Omental fat pad (tissue), 4 donors: ENCODE measurements at places on chromosomes 5 and 9. TPM values are rescaled to one million over a fixed set of nuclear protein-coding genes. Genes with fewer than 3 reads are reported as not detected.

- no peak for DNase-seq
Observed at GRCh38 chr5:74624931-74625505, 15.5 kb downstream of the ENC1 start.

DNA sequence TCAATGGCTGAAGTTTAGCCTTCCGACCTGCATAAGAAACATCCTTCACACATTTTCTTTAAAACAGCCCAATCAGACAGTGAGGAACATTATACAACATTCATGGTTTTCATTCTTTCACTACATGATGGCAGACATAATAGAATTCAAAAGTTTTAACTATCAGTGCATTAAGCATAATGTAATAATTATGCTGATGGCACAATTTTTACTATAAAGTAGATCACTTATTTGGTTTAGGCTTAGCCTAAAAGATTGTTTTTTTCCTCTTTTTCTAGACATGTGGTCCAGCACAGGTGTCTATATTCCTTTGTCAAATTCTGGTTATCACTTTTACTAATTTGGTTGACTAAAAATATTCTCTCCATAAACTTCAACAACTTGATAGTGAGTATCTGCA, 46.5 kb downstream of the EFNA5 start:
- no peak for DNase-seq

- no peak for DNase-seq
Observed at GRCh38 chr9:99868845-99869244, 37.6 kb upstream of the STX17 start.

- no peak for DNase-seq
Observed at GRCh38 chr5:10310066-10310779, 2.5 kb upstream of the CMBL start.

GRCh38 chr9:117083559-117083958, 331.3 kb downstream of the ASTN2 start:
- DNase-seq, result no peak

DNA sequence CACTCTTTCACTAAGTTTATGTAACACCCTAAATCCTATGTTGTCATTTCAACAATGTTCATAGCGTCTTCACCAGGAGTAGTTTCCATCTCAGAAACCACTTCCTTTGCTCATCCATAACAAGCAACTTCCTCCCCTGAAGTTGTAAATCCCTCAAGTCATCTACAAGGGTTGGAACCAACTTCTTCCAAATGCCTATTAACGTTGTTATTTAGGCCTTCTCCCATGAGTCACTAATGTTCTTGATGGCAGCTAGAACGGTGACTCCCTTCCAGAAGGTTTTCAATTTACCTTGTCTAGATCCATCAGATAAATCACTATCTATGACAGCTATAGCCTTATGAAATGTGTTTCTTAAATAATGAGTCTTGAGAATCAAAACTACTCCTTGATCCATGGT, 73.3 kb upstream of the TARS1 start:
- no peak for DNase-seq

DNA sequence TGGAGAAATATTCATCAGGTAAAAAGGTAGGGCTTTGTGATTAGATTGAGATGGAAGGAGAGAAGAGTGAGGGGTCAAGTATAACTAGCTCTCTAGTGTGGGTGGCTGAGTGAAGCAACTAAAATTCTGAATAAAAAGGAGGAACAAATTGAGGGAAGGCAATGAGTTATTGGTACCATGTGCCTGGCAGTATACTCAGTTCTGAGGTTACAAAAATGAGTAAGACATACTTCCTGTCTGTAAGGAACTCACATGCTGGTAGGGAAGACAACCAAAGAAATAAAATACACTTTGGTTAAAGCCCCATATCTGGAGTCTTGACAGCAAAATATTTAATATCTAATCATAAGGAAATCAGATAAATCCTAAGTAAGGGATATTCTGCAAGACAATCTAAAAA, 476.8 kb upstream of the C9orf72 start:
- no peak for DNase-seq

DNA sequence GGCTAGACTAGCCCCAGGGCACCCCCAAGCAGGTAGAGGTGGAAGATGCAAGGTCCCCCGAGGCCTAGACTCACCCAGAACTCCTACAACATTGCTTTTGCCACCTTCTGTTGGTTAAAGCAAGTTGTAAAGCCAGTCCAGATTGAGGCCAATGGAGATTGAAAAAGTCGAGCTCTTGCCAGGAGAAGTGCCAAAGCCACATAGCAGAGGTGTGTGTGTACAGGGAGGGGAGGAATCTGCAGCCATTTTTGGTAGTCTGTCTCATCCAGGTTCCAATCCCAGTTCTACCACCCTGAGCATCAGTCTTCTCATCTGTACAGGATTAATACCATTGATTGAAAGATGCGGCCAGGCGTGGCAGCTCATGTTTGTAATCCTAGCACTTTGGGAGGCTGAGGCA, 12.3 kb upstream of the URM1 start:
- no peak for DNase-seq

GRCh38 chr9:136015656-136016571, 54.7 kb upstream of the UBAC1 start:
- DNase-seq, result no peak

GRCh38 chr9:1083325-1083913, 33.3 kb downstream of the DMRT2 start:
- DNase-seq, result no peak

DNA sequence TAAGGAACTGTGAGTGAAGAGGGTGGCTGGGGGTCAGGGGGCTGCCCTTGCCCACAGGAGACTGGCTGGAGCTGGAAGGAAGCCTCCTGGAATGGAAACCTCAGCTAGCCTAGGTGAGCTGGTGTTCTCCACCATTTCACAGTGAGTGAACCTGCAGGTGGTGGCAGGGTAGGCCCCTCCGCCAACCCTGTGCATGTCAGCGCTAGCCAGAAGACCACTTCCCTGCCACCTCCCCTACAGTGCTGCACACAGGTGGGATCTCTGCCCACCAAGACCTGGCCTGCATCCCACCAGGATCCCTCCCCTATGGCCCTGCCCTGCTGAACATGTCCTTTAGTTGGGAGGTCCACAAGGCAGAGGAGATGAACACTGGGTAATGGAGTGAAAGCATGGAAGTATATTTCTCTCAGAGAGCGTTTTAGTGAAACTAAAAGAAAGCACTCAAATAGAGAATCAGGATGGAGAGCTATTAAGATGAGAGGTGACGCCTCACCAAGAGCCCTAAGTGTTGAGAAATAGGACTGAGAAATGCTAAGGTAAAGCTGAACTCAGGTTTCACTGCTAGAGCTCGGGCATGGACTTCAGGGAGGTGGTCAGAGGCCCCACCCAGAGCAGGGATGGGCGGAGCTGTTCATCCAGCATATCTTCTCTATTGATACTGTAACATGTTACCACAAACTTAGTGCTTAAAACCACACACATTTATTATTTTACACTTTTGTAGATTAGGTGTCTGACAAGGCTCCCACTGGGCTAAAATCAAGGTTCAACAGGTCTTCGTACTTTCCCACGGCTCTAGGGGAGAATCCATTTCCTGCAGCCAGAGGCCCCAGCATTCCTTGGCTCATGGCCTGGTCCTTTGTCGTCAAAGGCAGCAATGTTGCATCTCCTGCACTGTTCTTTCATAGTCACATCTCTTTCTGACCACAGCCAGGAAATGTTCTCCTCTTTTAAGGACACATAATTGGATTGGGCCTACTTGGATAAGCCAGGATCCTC, 83.2 kb downstream of the DIRAS2 start:
- no peak for DNase-seq

GRCh38 chr5:92852219-92852618, 728.8 kb downstream of the NR2F1-AS1 start:
- no peak for DNase-seq

GRCh38 chr5:128413356-128413755, 124.7 kb downstream of the FBN2 start:
- DNase-seq, result no peak

DNA sequence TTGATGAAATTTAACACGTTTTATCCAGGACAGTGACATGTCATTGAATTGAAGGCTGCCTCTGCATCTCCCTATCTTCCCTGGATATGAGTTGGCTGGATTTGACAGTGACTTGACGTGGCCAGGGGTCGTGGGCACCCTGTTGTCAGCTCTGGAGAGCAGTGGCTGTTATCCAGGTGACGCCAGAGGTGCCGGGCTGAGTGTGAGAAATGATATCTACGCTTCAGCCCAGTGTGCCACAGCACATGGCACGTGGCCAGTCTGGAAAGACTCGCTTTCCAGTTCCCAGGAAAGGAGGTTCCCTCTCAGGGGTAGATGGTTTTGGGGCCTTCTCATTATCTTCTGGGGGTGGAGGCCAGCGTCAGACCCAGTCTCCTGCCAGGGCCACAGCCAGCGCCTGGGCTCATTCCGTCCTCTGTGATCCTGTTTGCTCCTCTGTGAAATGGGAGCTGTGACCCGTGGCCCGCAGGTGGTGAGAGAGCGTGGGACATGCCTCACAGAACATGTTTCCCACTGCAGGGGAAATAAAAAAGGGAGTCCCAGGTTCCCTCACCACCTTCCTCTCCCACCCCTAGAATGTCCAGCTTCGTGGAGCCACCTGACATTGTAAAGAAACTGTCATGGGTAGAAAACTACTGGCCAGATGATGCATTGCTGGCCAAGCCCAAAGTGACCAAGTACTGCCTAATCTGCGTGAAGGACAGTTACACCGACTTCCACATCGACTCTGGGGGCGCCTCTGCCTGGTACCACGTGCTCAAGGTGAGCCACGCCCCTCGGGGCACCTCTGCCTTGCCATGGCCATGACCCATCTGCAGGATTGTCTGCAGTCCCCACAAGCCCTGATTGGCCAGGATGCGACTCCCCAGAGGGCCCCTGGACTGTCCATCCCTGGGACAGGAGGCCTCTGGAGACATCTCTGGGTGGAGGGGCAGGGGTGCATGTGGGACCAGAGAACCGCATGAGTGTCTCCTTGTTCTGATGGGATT, 76.5 kb downstream of the PHF2 start:
- DNase-seq, result no peak

- DNase-seq, result no peak
Observed at GRCh38 chr9:78664370-78664769, 367.4 kb downstream of the PSAT1 start.

Gene JAKMIP2
- total RNA-seq, result 0.50 TPM

Gene NOXA1
- 0.84 TPM for total RNA-seq

Gene KIF12
- total RNA-seq, result not detected

Gene N4BP3
- total RNA-seq, result 1.8 TPM

Gene STKLD1
- total RNA-seq, result not detected

Gene LPAR1
- 25.1 TPM for total RNA-seq
